Activated naive CD4-positive, alpha-beta T cell (primary cell): ENCODE measurements at places on chromosomes 16 and 17.
A peak's percentile ranks its signal among the peaks of the same experiment; 100 is the strongest.

DNA sequence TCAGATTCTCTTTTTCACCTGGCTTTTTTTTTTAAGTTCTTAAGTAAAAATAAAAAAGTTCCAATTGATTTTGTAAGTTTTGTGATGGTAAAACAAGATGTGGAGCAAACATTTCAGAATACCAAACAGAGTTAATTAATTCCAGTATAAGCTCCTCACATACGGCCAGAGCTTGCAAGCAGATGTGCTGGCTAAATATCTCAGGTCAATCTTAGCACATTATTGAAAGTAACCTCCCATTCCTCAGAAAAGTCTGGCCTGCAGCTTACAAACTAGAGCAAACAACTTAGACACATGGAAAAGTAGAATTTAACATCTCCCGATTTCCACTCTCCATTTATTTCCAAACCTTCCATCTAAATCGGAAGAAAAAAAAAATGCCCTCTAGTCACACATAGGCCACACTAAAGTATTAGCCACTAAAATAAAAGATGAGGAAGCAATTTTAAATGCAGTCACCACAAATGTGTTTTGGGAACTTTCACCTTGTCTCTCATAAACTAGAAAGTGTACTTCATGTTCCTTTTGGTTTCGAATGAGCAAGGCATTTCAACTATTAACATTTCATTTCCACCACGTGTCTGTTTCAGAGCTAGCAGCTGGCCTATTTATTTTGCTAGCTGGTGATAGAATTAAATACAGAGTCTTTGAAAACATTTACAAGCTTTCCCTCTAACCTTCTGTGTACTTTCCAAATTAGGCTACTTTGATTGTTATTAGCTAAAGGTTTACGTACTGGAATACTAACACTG, 143.3 kb downstream of the STX8 start:
- DNase-seq, result no peak

- peak; percentile 62 for DNase-seq
These were observed 410 bp upstream of the HOXB5 start for GRCh38 chr17:48593840-48594537.

DNA sequence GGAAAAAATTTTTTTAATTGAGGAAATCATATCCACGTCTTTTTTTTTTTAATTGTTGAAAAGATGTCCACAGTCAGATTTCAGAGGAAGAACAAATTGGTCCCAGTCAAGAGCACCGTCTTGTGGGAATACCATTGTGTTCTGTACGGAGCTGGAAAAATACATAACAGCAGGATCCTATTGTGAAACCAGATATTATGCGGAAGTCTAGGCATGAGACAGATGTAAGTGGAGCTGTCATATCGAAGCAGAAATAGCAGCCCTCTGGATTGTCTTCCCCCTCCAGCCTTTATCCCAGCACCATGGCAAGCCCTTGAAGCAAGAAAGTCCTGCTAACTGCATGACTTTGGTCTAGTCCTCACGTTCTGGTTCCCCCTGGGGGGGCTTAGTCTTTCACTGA, 391.6 kb upstream of the ASIC2 start:
- DNase-seq, result no peak

DNA sequence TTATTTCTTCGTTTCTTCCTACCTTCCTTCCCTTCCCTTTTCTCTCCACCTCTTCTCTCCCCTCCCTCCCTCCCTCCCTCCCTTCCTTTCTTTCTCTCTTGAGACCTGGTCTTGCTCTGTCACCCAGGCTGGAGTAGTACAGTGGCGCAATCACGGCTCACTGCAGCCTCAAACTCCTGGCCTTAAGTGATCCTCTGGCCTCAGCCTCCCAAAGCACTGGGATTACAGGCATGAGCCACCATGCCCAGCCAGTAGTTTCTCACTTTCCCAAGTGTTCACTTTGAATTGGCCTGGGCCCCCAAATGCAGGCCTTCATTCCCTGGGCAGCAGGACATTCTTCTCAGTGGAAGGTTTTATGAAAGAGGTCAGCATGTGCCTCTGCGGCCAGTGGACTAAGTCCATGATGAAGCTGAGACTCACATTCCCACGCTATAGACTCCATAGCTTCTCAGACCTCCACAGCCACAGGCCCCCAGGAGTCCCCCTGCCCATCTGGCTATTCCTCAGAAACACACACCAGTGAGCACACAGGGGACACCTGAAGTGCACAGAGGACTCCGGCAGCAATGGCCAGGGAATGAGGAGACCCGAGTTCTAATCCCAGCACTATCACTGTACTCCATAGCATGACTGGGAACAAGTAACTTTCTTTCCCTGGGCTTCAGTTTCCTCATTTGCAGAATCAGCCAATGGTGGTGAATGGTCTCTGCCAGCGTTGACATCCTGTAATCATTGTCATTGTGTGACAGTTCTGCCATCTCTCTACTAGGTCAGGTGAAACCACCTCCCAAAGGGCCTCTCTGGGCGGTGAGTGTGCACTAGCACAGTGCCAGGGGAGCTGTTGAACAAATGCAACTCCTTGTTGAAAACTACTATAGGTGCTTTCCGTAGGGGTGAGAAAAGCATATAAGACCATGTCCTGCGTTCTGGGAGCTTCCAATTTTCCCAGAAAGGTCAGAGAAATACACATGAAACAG, 69.2 kb upstream of the TBX2 start:
- DNase-seq, result no peak

GRCh38 chr17:56031636-56032035, 121.6 kb upstream of the ANKFN1 start:
- DNase-seq, result no peak

DNA sequence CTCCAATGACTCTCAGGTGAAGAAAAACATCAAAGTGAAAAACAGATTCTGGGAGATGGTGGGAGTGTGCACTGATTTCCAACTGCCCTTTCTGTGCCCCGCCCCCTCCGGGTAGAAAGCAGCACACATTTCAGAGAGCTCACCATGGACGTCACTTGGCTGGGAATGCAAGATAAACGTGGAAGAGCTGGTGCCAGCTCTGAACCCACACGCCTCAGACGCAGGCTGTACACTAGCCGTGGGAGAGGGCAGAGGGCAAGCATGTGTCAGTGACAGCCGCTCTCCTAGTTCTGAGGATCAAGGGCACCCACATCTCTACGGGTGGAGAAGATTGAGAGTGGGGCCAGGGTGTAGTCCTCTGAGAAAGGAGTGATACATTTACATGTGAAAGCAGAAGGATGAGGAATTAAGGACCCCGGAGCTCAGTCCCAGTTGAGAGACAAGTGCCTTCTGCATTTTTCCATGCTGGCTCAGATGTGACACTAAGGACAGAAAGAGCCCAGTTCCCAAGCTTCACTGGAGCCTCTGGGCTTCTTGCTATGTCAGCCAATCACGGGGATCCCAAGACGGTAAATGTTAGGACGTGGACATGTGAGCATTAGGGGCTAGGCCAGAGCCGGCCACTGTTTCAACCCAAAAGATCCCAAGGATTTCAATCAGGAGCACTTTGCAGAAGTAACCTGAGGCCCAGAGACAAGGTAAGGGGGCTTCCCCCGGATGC, 101.3 kb downstream of the ZFHX3 start:
- no peak for DNase-seq

DNA sequence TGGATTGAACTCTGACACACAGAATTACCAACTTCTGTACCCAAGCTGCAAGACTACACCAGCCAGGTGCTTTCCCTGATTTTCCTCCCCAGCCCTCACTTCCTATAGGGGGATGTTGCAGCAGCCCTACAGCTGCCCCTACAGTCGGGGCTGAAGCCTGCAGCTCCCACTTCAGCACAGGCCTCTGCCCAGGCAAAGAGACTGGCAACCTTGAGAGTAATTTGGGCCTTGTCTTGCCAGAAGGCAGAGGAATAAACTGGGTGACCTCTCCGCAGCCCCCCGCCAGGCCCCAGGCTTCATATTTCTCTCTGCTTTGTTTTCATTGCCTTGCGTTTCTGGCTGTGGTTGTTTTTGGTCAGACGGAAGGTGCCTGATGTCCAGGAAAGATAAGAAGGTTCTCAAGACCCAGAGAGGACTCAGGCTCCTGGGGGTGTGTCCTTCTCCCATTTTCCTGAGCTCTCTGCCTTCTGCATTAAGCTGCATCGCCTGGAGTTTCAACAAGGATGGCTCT, 32.0 kb downstream of the SLC6A4 start:
- DNase-seq, result no peak

DNA sequence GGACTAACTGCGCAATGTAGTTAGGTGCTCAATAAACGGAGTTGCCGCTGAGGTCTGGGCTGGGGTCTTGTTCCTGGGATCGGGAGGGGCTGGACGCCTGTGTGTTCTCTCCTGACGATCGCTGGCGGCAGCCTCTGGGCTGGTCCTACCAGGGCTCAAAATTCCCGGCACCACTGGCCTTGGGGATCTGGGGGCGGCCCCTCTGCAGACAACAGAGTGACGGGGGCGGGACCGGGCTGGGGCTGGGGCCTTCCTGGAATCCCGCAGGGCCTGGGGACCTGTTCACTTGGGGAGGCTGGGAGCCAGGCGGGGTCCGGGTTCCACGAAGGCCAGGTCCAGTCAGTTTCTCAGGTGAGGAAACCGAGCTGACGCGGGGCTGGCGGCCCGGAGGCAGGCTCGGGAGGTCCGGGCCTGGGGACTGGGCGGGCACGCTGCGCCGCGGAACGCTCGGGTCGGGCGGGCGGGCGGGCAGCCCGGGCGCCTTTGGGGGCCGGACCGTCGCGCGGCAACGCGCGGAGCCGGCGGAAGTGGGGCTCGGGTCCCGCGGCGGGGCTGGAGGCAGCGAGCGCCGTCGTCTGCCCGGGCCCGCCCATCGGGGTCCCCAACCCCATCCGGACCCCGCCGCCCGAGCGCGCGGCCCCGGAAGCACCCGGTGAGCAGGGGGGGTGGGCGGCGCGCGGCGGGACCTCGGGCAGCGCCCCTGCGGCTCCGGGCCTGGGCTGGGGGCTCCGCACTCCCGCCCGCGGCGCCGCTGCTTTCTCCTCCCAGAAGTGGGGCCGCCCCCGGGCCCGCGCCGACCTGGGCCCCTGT, at the start of gene PIGQ:
Gene PIGQ, plus strand, starts transcription at position 524 of the 810 bp plus-strand sequence. CDS start 4,107 bp downstream, outside the sequence.
- DNase-seq, result peak; percentile 44

DNA sequence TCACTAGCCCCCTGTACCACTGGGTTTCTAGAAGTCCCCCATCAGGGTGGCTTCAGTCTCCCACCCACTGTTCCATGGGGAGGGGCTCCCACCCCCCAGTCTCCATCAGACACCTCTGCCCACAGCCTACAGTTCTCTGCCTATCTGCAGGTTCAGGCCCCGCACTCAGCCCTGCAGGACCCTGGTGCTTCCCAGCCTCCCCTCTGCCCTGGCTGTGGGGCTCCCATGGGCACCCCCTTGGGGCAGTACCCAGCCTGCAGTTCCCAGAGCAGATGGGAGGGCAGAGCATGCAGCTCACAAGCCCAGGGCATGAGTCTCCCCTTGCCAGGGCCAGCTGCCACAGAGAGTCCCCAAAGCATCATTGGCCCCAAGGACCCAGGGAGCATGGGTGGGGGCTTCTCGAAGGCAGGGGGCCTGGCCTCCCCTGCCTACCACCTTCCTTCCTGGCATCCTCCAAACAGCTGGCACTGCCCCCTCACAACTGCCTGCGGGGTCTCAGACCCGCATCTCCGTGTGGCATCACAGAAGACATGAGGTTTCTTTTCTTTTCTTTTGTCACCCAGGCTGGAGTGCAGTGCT, 2.8 kb upstream of the MRPL28 start:
- no peak for DNase-seq

DNA sequence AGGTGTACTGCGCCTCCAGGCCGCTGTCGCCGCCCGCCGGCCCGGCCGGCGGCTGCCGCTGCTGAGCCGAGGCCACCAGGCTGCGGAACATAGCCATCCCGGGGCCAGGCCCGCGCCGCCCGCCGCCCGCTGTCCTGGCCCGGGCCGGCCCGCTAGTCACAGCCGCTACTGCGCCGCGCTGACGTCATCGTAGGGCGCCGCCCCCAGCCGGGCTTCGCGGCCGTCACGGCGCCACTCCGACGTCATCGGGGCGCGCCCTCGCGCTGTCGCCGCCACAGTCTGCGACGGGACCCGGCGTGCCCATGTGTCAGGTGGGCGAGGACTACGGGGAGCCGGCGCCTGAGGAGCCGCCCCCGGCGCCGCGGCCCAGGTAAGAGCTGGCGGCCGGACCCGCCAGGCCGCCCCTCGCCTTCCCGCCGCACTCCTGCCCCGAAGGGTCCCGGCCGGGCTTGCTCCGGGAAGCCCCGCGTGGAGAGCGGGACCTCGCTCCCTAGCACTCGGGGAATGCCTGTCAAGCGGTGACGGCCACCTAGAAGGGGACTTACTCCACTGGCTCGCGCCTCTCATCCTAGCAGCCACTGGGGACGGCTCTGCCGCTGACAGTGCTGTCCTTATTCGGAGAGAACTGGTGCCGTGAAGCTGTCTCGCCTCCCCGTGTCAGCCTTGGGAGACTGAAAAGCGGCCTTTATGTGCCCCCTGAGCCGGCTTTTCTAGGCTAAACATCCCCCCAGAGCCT, at the start of the genes CTU2 and RNF166:
Gene CTU2, plus strand, starts transcription at position 275 of the 736 bp plus-strand sequence. Its CDS starts 28 bp downstream, at position 303.
Gene RNF166, minus strand, starts transcription at position 180 of the 736 bp plus-strand sequence. Its CDS starts 83 bp downstream, at position 97.
- peak; percentile 92 for DNase-seq

DNA sequence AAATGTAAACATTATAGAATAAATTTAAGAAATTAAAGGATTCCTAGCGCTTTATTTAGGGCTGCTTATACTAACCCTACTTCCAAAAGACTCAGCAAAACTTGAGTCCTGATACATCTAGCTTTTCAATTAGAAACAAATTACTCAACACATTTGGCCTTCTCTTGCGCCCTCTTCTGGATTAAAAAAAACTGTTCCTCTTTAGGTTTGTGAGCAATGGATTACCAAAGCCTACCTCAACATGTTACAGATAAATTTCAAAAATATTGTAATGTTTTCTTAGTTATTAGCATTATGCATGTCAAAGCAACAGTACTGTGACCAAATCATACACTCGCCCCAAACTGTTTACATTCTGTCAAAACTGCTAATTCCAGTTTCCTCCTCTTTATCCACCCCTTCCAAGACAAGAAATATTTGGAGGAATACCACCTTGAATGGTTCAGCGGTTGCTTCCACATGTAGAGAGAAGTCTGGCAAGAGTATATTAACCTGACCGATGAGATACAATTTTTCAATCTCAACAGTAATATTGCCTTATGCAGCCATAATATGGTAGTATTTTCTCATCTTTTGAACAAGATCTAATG, 2.7 kb downstream of the NUFIP2 start:
- no peak for DNase-seq

GRCh38 chr17:76612977-76613851, 27.6 kb upstream of the ST6GALNAC2 start:
- DNase-seq, result no peak

GRCh38 chr17:4032738-4033137, 68.5 kb upstream of the ATP2A3 start:
- no peak for DNase-seq

DNA sequence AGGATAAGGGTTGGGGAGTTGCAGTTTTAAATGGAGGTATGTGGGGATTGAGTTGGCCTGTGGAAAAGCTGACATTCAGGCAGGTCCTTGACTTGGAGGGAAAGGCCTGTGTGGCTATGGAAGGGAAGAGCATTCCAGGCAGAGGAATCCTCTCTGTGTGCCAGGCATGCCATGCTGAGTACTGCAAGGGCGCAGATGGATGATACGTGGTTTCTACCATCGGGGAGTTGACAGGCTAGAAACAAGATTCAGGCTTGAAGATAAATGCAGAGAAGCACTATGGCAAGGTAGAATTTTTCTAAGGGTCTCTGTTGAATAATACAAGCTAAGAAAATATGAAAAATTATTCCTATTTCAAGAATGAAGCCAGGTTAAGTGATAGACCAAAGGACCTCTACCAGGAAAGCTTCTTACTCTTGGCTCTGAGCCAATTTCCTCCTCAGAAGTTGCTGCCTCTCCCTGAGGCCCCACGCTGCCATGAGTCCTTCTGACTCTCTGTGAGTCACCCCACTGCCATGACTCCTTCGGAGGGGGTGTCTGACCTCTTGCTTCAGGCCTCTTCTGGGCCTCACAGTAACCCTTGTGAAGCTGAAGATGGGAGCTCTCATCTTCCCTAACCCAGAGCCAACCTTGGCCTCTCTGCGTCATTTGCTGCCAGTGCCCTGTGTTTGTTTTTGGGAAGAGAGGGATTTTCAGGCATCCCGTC, 75.8 kb downstream of the WNT3 start:
- DNase-seq, result no peak

GRCh38 chr16:30660424-30661261, 2.4 kb downstream of the FBRS start:
- DNase-seq, result no peak
